Vagina (tissue), 2 donors: ENCODE measurements at places on chromosomes 6 and 20.
A peak's percentile ranks its signal among the peaks of the same experiment; 100 is the strongest.

- H3K4me1 ChIP-seq: peaks cover 48% of the 10 kb centered on the region
- DNase-seq: no peak
- peak overlapping the region; percentile 17 for H3K4me3 ChIP-seq
- no peaks in the 10 kb centered on the region for H3K27me3 ChIP-seq
- H3K36me3 ChIP-seq: no peaks in the 10 kb centered on the region
- H3K27ac ChIP-seq: peak overlapping the region; percentile 83
Measured at GRCh38 chr6:121522265-121522664, 86.8 kb downstream of the GJA1 start.

DNA sequence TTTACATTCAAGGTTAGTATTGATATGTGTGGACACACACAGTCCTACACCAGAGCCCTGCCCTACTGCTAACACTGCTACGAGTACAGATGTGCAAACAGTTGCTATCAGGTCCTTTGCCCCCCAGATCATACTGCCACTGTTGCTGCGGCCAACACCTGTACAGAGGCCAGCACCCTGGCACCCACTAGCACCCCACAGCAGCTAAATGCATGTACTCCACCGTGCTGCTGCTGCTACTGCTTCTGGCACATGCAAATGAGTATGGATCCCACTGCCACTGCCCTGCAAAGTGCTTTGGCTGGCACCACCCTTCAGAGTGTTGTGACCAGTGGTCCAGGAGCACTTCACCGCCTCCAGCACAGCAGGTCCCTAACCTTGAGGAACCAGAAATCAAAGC lies 621.9 kb downstream of the GRIK2 start:
- no peaks in the 10 kb centered on the region for H3K27me3 ChIP-seq
- no peaks in the 10 kb centered on the region for H3K36me3 ChIP-seq
- no peak overlapping the region for H3K4me3 ChIP-seq
- DNase-seq: no peak
- H3K27ac ChIP-seq: no peak overlapping the region

GRCh38 chr6:68640491-68640835 lies 5.4 kb downstream of the ADGRB3 start:
- no peaks in the 10 kb centered on the region for H3K36me3 ChIP-seq
- DNase-seq: no peak
- no peaks in the 10 kb centered on the region for H3K27me3 ChIP-seq
- H3K27ac ChIP-seq: no peak overlapping the region

- H3K27me3 ChIP-seq: no peaks in the 10 kb centered on the region
- no peak for DNase-seq
Measured at GRCh38 chr6:16800942-16801341, 39.7 kb upstream of the ATXN1 start.

GRCh38 chr6:149213829-149214228 lies 103.7 kb upstream of the TAB2 start:
- no peak overlapping the region for H3K4me3 ChIP-seq
- no peaks in the 10 kb centered on the region for H3K4me1 ChIP-seq
- H3K27ac ChIP-seq: no peak overlapping the region
- H3K27me3 ChIP-seq: no peaks in the 10 kb centered on the region
- H3K36me3 ChIP-seq: no peaks in the 10 kb centered on the region

DNA sequence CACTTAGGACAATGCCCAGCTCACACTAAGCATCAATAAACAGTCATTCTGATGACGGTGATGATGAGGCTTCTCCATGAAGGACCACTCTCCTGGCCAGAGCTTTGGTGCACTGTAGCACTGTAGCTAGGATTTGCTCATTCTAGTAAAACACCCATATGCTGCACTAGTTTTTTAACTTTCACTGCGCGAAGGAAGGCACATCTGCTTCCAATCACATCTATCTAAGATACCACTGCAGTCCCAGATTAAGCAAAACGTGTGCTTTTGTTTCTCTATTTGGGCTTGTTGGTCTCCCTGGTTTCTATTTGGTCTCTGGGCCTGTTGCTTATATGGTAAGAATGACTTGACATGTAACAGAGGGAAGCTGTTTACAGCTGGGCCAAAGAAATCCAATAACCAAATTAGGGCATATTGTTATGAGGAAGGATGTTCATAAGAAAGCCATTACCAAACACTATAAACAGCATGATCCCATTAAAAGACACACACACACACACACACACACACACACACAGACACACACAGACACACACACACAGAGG lies 62.4 kb downstream of the FAM229B start:
- H3K27ac ChIP-seq: peak overlapping the region; percentile 77
- no peak overlapping the region for H3K4me3 ChIP-seq
- H3K36me3 ChIP-seq: peaks cover 5% of the 10 kb centered on the region
- H3K27me3 ChIP-seq: no peaks in the 10 kb centered on the region
- DNase-seq: no peak

DNA sequence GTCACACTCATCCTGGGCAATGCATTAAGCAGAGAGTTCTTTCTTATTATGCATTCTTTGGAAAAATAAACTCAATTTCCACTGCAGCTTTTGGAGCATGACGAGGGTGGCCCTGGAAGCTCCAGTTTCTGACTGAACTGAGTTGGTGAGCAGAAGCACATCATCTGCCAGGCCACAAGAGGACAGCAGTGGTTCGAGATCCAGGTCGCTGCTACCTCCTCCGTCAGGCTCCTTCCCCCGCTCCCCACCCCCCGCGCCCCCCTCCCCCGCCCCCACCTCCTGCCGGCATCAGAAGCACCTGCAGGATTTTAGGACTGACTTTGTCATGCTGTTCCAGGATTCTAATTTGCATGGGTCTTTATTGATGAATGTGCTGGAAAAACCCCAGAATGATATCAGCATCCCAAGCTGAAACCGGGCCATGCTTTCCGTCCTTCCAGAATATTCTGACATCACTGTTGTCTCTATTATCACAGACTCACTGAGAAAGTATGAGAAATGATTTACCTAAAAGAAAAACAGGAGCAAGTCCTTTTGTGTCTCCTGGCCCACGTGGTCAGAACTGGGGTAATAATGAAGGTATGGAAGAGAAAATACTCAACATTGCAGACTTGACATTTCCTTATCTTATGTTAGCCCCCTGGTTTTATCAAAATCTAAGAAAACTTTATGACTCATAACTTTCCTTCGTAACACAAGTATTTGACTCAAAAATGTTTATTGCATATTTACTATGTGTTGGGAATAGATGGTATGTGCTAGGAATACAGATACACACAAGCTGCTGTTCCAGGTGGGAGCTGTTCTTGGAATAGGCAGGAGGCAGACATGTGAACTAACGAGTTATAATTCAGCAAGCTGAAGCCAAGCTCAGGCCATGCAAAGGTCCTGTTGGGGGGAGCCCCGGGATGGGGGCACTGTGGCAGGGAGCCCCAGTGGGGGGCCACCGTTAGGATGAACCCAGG lies 220.2 kb upstream of the EXOC2 start:
- H3K36me3 ChIP-seq: no peaks in the 10 kb centered on the region
- H3K27me3 ChIP-seq: no peaks in the 10 kb centered on the region
- DNase-seq: peak; percentile 49
- H3K4me3 ChIP-seq: no peak overlapping the region

GRCh38 chr6:1228754-1229191 lies 83.1 kb upstream of the FOXQ1 start:
- H3K4me1 ChIP-seq: no peaks in the 10 kb centered on the region
- DNase-seq: no peak
- H3K27ac ChIP-seq: no peak overlapping the region
- H3K27me3 ChIP-seq: no peaks in the 10 kb centered on the region

DNA sequence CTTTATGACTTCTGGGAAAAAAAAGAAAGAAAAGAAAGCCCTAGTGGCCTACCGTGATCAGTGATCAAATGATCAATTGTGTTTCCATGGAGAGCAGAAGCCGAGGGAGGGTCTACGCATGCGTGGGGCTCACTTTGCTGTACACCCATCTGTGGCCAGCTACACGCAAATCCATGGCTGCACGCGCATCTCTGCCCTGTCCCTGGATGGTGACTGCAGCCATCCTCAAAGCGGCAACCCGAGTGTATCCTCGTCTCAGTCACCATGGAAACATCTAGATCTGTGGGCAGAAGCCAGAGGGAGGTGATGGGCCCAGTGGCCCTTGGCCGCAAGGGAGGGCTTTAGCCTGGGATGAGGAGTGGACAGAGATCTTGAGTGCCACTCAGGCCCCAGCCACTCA lies 785 bp upstream of the ULBP3 start:
- no peak overlapping the region for H3K4me3 ChIP-seq
- no peak for DNase-seq
- no peaks in the 10 kb centered on the region for H3K36me3 ChIP-seq
- no peaks in the 10 kb centered on the region for H3K27me3 ChIP-seq

DNA sequence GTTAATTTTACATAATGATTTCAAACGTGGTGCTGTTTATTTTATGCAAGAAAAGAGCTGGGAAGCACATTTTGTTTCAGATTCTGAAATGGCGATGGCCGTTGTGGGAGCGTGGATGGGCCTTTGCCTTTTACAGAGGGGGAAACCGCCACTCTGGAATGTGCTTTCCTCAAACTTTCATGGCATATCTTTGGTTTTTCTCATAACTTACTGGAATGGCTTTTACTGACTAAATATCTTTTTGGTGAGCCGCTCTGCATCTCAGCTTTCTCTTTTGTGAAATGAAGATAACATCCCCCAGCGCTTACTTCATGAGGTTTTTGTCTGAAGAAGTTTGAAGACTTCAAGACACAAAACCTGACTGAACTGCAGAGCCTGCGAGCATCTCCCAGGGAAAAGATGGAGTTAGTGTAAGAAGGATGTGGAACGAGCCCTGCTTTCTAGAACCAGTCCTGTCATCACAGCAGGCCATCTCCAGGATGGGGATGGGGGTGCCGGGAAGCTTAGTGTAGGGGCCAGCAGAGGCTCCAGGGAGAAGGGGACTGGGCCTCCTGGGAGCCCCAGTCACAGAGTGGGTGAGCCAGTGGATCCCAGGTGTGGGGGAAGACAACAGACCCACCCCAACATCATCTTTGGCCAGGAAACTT lies 61.8 kb upstream of the TIAM2 start:
- H3K27me3 ChIP-seq: no peaks in the 10 kb centered on the region
- no peak overlapping the region for H3K27ac ChIP-seq
- H3K4me1 ChIP-seq: peaks cover 16% of the 10 kb centered on the region
- no peaks in the 10 kb centered on the region for H3K36me3 ChIP-seq
- DNase-seq: no peak

DNA sequence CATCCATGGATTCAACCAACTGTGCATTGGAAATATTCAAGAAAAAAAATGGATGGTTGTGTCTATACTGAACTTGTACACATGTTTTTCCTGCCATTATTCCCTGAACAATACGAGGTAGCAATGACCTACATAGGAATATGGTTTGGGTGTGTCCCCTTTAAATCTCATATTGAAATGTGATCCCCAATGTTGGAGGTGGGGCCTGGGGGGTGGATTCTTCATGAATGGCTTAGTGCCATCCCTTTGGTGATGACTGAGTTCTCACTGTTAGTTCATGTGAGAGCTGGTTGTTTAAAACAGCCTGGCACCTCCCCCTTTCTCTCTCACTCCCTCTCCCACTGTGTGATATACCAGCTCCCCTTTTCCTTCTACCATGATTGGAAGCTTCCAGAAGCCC lies 139.8 kb upstream of the BACH2 start:
- H3K27ac ChIP-seq: no peak overlapping the region
- H3K4me1 ChIP-seq: no peaks in the 10 kb centered on the region
- H3K36me3 ChIP-seq: no peaks in the 10 kb centered on the region
- no peaks in the 10 kb centered on the region for H3K27me3 ChIP-seq

DNA sequence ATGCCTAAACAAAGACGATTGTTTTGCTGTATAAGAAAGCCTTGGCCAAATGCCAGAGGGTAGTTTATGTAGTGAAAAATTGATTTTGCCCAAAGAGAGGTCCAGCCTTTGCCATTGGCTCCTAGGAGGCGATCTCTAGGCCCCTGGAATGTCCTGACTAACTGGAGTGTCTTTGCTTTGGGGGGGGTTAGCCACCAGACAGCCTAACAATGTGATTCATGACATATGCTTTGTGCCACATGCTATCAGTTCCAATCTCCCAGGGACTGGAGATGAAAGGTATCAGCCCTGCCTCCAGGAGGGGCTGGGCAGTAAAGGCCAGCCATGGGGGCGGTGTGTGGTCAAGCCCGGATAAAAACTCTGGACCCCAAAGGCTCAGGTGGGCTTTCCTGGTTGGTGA lies 32.7 kb upstream of the TUBB2A start:
- no peaks in the 10 kb centered on the region for H3K27me3 ChIP-seq
- H3K4me1 ChIP-seq: no peaks in the 10 kb centered on the region
- no peak overlapping the region for H3K4me3 ChIP-seq
- DNase-seq: no peak
- no peaks in the 10 kb centered on the region for H3K36me3 ChIP-seq

- DNase-seq: no peak
- no peaks in the 10 kb centered on the region for H3K36me3 ChIP-seq
- H3K4me1 ChIP-seq: peaks cover 27% of the 10 kb centered on the region
Measured at GRCh38 chr20:50085146-50085480, 27.8 kb downstream of the UBE2V1 start.

DNA sequence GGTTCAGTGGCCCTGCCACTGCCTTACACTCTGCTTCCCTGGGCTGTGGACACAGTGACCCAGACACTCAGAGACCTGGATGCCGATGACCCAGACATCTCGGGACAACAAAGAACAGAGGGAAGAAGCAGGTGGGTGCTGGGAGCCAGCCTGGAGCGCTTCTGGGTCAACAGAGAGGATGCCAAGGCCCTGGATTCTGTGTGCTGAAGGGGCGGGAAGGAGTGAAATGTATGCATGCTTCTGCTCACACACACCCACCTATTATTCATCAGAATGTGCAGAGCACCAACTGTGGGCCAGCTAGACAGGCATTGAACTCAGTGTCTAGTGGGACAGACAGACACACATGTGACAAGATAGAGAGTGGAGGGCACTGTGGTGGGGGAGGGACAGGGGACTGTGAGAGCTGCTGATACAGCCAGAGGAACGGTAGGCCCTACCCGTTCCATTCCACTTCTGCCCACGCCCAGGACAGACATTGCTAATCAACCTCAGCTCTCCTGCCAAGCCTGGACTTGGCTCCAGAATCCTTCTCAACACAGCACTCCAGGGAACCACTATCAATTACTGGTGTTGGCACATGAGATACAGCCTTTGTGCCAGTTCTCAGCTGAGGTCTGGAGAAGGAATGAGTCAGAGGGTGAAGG lies 20.2 kb downstream of the KCNK15 start:
- H3K27ac ChIP-seq: no peak overlapping the region
- no peak overlapping the region for H3K4me3 ChIP-seq
- H3K27me3 ChIP-seq: no peaks in the 10 kb centered on the region

DNA sequence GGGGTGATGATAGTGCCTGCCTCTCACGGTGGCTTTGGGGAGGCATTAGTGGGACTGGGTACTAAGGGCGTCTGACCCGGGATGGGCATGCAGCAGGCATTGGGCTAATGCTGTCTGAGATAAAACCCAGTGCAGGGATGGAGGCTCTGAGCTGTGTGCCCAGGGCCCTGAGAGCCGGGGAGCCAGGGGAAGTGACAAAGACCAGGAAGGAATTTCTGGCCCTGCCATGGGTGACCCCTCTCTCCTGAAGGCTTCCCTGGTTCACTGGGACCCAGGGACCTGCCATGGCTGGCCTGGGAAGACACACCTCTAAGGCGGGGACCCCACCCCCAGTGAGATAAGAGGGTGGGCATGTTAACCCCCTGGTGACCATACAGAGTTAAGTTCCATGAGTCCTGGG lies 3.9 kb upstream of the GATA5 start:
- no peaks in the 10 kb centered on the region for H3K36me3 ChIP-seq
- no peak overlapping the region for H3K4me3 ChIP-seq
- peaks cover 32% of the 10 kb centered on the region for H3K4me1 ChIP-seq
- peaks cover 13% of the 10 kb centered on the region for H3K27me3 ChIP-seq
- H3K27ac ChIP-seq: no peak overlapping the region
